NCI-H1694 (cell line): ENCODE measurements at places on chromosomes 11 and 22.

GRCh38 chr22:46737105-46737975 is 712 bp downstream of the CERK start:
- no peak for DNase-seq

- DNase-seq: no peak
Measured at GRCh38 chr22:22094921-22095320, 112.3 kb upstream of the TOP3B start.

DNA sequence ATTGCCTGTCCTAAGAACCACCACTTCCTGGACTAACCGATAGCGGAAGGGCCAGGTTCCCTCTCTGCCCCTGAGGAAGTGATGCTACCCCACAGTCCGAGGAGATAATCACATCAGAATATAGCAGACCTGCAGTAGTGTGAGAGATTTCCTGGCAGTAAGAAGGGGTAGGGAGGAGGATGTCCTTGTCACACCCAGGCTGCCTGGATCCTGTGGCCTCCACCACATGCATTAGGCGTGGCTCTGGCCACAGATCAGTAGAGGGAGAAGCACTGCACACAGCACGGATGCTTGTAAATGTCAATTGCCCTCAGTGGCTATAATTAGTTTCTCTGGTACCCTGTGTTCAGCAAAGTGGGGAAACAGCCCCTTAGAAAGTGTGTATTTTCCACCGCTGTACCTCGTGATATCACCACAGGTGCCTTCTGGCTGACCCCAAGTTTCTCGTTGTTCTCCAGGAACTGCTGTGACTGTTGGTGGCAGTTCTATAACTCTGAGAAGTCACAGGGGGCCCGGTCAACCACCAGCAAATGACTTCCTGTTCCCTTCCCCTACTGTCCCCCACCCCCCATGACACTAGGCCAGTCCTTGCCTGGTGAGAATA is 61.8 kb downstream of the UBASH3B start:
- no peak for DNase-seq

GRCh38 chr11:63907808-63908530 is 9.0 kb downstream of the RCOR2 start:
- DNase-seq: no peak

GRCh38 chr11:80379620-80380278 is 938.9 kb upstream of the TENM4 start:
- no peak for DNase-seq

GRCh38 chr11:13338427-13339069 is 61.0 kb downstream of the BMAL1 start:
- DNase-seq: no peak

- DNase-seq: no peak
Measured at GRCh38 chr11:86930957-86931547, 24.1 kb downstream of the FZD4 start.

- DNase-seq: no peak
Measured at GRCh38 chr11:72668629-72669347, 5.4 kb downstream of the PDE2A start.

GRCh38 chr11:39239553-39239952 is 2219.9 kb downstream of the LRRC4C start:
- DNase-seq: no peak

GRCh38 chr11:75087319-75088305 is 9.1 kb downstream of the OR2AT4 start:
- DNase-seq: no peak

- DNase-seq: no peak
Measured at GRCh38 chr22:43001271-43002201, 13.4 kb downstream of the PACSIN2 start.

DNA sequence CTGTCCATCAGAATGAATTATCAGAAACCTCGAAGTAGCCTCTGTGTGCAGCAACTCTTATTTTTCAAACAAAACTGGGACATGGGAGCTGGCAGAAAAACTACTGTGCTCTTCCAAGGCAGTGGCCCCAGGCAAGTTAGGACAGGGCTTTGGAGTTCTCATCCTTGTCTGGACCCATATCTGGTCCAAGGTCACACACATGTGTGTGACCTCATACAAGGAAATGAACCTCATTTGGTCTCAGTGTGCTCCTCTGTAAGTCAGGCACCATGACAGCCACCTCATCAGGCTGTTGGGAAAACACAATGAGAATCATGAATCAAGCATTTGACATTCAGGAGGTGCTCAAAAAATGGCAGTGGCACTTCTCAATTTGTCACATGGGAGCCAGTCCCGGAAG is 25.8 kb downstream of the LARGE1 start:
- DNase-seq: no peak

GRCh38 chr11:61102667-61103571 is 630 bp downstream of the CD5 start:
- no peak for DNase-seq

DNA sequence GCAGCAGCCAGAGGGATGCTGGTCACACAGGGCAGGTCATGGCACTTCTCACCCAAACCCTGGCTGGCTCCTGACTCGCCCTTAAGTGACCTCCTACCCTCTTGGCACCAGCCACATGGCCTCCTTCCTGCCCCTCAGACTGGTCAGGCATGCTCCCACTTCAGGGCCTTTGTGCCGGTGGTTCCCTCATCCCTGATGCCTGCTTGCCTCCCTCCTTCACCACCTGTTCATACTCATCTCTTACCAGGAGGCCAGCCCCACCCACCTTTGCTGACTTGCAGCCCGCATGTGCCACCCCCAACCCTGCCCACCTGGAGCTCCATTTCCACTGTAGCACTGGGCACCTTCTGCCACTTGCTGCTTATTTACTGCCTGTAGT is 20.1 kb downstream of the GNAZ start:
- no peak for DNase-seq

DNA sequence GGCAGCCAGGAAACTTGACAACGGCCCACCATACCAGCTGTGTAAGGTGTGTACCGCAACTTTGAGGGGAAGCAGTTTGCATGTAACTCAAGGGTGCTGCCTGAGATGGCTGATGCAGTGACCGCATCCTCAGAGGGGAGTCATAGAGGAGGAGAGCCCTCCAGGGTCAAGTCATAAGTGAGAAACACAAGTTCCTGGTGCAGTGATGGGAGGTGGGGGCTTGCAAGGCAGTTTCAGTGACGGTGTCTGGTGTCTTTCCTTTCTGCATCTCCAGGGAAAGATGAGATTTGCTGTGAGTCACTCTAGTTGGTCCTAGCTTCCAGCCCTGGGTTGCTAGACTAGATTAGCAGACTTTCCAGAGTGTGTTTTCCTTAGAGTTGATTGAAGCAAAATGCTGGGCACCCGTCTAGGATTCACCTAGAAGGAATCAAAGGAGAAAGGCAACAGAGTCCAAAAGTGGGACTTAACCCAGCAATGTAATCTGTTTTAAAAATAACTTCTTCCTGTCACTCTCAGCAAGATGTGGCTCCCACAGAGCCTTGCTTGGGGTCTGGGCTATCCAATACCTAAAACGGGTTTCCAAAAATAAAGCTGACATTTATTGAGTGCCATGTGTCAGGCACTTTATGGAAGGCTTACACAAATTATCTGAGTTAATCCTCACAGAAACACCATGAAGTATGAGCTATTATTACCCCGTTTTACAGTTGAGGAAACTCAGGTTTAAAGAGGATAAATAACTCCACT is 265.4 kb upstream of the PLET1 start:
- no peak for DNase-seq
